ENCODE measurements at places on chromosomes 2 and 18.

DNA sequence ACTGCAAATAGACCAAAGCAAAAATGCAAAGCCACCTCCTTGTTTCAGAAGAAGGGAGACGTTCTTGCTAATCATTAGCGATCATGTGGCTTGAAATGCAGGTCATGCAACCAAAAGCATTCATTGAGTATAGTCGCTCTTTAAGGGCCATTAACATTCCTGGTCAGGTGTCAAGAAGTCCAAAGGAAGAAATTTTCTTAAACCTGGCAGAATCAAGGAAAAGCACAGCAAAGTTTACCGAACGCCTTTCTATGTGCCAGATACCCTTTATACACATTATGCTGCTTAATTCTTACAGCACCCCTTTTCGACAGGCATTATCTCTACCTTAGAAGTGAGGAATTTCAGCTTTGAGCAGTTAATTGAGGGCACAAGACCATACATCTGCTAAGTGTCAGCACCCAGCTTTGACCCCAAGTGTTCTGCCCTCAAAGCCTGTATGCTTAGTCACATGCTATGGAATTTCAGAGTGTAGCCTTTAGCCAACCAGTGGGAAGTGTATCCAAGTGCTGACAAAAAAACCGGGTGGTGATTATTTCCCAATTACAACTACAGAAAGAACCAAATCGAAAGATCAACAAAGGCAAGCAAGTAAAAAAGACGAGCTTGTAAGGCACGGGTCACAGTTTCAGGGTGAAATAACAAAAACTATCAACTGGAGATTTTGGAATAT is 70.8 kb downstream of the EPHA4 start:
- no peak for DNase-seq

DNA sequence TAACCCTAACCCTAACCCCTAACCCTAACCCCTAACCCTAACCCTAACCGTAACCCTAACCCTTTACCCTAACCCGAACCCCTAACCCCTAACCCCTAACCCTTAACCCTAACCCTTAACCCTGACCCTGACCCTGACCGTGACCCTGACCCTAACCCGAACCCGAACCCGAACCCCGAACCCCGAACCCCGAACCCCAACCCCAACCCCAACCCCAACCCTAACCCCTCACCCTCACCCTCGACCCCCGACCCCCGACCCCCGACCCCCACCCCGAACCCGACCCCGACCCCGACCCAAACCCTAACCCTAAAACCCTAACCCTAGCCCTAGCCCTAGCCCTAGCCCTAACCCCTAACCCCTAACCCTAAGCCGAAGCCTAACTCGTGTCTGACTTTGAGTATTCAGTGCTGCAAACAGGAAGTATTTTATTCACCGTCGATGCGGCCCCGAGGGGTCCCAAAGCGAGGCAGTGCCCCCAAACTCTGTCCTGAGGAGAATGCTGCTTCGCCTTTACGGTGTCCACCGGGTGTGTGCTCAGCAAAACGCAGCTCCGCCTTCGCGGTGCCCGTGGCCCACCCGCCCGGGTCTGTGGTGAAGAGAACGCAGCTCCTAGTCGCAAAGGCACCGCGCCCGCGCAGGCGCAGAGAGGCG is 36.0 kb downstream of the FAM110C start:
- DNase-seq, result no peak

GRCh38 chr18:79954791-79955190 is 3.3 kb upstream of the SLC66A2 start:
- DNase-seq, result no peak

- DNase-seq, result no peak
Observed at GRCh38 chr2:220660277-220661145, 911.6 kb downstream of the EPHA4 start.

GRCh38 chr2:45731141-45731540 is 79.7 kb downstream of the PRKCE start:
- no peak for DNase-seq

DNA sequence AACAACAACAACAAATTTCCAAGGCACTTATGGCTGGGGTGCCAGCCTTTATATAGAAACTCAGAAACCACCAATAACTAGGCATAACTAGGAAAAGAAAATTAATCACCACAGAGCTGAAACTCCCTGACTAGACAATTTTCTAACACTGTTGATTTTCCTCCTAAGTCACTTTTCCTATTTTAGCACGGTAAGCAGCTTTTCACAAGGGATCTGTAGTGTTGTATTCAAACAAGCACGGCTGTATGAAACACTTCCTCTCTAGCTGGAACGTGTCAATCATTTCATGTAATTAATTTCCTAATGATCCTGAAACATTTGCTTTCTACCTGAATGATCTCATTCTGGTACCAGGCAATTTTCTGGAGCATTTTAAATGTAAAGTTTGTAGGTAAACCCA is 645.0 kb downstream of the IRS1 start:
- DNase-seq, result no peak

GRCh38 chr18:10591896-10592295 is 66.1 kb downstream of the NAPG start:
- DNase-seq, result no peak

DNA sequence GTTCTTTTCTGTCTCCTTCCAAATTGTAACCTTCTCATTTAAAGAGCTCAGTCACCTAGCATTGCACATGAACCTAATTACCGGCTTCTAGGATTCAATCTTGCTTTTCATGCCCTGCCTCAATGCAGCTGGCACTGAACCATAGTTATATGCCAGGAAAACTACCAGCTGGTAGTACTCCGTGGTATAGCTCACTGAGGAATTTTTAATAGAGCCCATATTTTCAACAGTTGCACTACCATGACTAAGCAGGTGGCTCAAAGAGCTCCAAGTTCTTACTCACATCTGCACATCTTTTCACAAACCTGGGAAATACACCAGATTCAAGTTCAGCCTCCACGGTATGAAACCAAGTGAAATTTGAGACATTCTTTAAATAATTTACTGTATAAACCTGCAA is 363.5 kb downstream of the GRB14 start:
- DNase-seq, result no peak

- DNase-seq, result no peak
Observed at GRCh38 chr18:62828852-62829251, 113.5 kb downstream of the PHLPP1 start.

- DNase-seq, result no peak
Observed at GRCh38 chr2:70467237-70467636, 86.4 kb downstream of the TGFA start.

GRCh38 chr18:25141886-25142285 is 210.1 kb downstream of the ZNF521 start:
- DNase-seq, result no peak

DNA sequence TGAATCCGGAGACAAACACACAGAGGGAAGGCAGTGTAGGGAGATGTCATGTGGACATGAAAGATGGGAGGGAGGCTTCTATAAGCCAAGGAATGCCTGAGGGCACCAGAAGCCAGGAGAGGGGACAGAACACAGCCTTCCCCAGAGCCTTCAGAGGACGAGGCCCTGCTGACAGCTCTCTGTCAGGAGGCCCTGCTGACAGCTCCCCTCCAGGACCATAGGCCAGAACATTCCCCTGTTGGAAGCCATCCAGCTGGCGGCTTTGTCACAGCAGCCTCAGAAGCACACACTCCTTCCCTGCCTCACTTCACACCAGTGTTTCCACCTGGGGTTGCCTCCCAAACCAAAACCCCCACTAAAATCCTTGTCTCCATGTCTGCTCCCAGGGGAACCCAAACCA is 171.3 kb upstream of the ID2 start:
- DNase-seq, result peak; percentile 85

DNA sequence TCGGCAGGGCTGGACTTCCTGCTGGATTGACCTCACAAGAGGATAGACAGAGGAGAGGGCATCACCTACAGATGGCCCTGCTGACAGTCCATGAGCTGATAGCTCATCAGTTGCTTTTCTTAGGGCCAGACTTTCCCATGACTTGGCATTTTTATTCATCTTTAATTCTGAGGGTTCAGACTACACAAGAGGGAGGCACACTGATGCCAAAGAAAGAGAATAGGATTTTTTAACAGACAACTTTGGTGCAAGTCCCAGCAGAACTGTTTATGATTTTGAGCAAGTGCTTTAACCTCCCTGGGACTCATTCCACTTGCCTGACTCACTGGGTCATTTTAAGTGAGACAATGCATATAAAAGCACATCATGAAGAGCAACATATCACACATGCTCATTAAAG is 299.2 kb downstream of the INSIG2 start:
- no peak for DNase-seq

DNA sequence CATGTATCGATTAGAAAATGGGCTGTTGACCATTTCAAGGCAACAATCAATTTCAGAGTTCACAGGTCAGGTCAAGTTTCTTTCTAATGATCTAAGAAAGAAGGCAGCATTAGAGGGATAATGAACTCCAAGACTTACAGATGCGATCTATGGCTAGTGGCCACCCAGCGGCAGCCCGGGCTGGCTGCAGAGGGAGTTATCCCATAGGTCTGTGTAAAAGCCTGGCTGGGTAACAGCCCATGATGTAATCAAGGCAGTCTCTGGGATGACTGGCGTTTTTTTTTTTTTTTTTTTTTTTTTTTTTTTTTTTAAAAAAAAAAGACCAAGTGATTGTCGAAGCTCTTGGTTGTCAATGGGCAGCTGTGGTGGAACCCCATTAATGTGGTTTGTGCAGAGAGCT is 171.1 kb upstream of the SKOR2 start:
- DNase-seq, result no peak

DNA sequence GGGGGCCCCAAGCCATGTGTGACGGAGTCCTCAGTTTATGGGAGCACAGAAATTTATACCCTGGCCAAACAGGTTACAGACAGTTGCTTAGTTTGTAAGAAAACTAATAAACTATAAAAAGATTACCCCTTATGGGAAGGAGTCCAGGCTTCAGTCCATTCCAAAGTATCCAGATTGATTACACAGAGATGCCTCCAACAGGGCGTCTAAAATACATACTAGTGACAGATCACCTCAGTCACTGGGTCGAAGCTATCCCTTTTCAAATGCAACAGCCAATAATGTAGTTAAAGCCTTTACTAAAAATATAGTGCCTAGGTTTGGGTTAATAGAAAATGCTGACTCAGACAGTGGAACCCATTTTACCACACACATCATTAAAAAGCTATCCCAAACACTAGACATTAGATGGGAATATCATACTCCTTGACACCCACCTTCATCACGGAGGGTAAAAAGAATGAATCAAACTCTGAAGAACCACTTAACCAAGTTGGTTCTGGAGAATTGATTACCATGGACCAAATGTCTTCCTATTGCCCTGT is 10.7 kb downstream of the PRPF40A start:
- no peak for DNase-seq

GRCh38 chr2:61951881-61952280 is 46.4 kb downstream of the COMMD1 start:
- DNase-seq, result no peak

DNA sequence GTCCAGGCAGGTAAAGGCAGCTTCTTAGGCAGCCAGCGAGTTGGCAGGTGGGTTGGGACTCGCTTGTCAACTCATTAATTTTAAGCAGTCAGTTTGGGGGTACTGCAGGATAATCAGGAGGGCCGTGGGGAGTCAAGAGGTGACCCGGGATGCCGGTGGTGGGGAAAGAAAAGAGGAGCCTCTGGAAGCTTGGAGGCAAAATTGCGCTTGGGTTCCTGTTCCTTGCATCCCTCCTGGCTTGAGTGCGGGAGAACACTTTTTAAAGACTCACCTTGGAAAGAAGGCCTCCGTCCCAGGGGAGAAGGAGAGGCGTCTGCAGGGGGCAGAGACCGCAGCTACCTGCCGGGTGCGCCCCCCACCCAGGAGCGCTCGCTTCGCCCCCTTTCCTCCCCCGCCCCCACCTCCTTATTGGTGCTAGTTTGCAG is at the start of gene KCNJ3:
KCNJ3 (plus strand) TSS at position 400 of the 425 bp plus-strand sequence. CDS start 81 bp downstream, outside the sequence.
- DNase-seq, result no peak

DNA sequence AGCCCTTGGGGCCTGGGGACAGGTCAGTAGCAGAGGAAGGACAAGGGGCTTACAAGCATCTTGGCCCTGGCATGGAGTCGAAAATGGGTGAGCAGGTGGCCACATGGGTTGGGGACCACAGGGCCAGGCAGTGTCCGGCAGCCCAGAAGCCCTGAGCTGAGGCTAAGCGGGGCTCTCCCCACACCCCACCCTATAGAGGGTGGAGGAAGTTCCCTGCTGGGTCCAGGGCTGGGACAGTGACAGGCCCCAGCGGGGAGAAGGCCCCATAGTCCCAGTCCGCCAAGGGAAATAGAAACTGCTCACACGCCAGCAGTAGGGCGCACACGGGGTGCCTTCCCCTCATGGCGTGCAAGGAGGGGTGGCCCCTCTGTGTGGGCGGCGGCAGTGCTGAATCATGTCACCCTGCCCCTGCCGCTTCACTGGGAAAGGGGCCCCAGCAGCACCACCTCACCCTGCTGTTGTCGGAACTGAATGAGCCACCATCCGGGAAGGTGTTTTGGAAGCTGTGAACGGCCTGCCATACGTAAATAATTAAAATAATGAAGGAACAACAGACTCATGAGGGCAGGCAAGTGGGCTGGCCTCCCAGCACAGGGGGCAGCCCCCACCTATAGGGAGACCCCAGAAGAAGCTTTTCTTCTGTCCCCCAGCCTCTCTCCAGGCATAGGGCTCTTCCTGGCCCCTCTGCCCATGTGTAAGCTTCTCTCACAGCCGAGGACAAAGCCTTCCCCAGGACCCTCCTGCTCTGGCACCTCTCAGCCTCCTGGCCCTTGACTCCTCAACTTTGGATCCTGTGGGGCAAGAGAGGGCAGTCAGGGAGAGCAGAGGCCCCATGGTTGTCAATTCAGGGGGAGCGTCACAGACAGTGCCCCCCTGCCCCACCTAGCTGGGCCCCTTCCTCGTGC is 12.7 kb upstream of the DUSP2 start:
- DNase-seq, result no peak

DNA sequence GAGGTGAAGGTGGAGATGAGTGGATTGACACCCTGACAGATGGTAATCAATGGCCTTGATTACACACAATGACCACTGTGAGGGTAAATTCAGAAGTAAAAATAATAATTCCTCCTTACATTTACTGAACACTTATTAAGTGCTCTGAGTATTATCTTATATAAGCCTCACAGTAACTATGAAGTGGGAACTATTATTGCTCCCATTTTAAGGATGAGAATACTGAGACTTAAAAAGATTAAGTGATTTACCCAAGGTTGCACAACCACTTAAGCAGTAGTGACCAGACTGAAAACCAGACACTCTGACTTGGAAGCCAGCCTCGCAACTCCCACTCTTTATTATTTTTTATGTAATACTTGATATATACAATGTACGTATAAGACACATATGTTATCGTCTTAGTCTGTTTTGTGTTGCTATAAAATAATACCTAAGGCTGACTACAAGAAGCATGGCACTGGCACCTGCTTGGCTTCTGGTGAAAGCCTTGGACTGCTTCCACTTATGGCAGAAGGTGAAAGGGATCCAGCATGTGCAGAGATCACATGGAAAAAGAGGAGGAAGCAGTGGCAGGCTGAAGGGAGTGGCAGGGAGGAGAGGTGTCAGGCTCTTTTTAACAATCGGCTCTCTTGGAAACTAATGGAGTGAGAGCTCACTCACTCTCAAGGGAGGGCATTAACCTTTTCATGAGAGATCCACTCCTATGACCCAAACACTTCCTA is 41.5 kb upstream of the C1D start:
- no peak for DNase-seq

- no peak for DNase-seq
Observed at GRCh38 chr2:127052057-127052770, 54.7 kb downstream of the BIN1 start.

GRCh38 chr18:59035591-59035990 is 104.1 kb upstream of the SEC11C start:
- DNase-seq, result no peak

Data from NCI-H345 (cell line).